ENCODE measurements at places on chromosomes 7 and 10.
A peak's percentile ranks its signal among the peaks of the same experiment; 100 is the strongest.

GRCh38 chr7:1562597-1563051, 6.6 kb upstream of the TMEM184A start:
- no peak for DNase-seq

- DNase-seq: no peak
These were observed 138.1 kb downstream of the WDR11 start for GRCh38 chr10:120989279-120989678.

DNA sequence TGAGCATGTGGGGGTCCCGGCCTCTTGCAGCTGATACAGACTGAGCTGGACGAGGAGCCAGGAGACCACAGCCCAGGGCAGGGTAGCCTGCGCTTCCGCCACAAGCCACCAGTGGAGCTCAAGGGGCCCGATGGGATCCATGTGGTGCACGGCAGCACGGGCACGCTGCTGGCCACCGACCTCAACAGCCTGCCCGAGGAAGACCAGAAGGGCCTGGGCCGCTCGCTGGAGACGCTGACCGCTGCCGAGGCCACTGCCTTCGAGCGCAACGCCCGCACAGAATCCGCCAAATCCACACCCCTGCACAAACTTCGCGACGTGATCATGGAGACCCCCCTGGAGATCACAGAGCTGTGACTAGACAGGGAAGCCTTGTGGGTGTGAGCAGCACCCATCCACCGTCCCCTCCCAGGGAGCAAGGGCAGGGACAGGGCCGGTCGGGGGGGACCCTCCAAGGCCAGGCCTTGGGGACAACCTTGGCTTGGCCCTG, 36.1 kb downstream of the PSAP start:
- no peak for DNase-seq

GRCh38 chr10:122390271-122390670, 15.8 kb downstream of the PLEKHA1 start:
- DNase-seq: no peak

- DNase-seq: no peak
These were observed 177.1 kb upstream of the SVIL start for GRCh38 chr10:29811751-29812427.

GRCh38 chr10:61733358-61733940, 70.7 kb downstream of the CABCOCO1 start:
- DNase-seq: no peak

- no peak for DNase-seq
These were observed 60.5 kb downstream of the YKT6 start for GRCh38 chr7:44261240-44261639.

DNA sequence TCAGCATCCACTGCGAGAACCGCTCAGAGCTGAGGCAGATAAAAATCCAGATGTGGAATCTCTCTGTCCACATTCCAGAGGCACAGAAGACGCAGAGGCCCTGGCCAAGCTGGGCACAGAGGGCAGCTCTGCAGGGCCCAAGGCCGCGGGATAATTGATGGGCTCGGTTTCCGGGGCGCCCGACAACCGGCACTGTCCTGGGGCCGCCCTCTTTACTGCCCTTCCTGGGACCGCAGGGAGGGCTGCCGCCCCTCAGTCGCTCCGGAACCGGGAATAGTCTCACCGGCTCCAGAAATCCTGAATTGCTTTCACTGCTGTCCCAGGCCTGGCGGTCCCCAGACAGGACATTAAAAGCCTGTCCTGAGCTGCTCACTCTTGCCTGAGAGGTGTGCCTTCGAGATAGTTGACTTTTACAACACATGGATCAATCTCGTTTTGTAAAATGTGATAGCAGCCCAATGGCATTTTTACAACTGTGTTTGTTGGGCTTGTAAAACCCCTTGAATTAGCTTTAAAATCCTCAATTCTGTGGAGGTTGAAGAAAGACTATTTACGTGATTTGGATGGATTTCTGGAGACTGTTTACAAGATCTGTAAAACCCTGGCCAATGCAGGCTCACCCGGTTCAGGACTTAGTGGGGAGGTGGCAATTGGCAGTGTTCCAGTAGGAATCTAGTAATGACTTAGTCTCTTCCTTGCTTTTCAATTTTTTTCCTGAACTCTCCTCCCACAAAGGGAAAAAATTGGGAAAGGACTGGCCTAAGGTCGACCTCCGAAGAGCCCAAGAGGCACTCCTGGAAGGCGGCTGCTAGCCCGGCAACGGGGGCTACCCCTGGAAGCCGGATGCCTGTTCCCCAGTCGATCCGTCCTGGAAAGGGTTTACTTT, 1.4 kb upstream of the HOXA6 start:
- DNase-seq: peak; percentile 56

GRCh38 chr10:84314275-84314674, 14.1 kb upstream of the CCSER2 start:
- no peak for DNase-seq

- no peak for DNase-seq
These were observed 43.1 kb upstream of the GATAD1 start for GRCh38 chr7:92404170-92404614.

GRCh38 chr7:50863053-50863452, 80.4 kb upstream of the GRB10 start:
- DNase-seq: no peak

DNA sequence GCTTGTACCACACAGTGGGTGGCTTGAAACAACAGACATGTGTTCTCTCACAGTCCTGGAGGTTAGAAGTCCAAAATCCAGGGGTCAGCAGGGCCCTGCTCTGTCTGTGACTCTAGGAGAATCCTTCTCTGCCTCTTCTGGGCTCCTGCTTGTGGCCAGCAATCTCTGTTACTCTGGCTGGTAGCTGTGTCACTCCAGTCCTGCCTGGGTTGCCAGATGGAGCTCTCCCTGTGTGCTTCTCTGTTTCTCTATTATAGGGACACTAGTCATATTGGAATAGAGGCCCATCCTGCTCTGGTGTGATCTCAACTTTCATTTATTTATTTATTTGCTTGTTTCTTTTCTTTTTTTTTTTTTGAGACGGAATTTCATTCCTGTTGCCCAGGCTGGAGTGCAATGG, 276.6 kb upstream of the GALNT17 start:
- no peak for DNase-seq

DNA sequence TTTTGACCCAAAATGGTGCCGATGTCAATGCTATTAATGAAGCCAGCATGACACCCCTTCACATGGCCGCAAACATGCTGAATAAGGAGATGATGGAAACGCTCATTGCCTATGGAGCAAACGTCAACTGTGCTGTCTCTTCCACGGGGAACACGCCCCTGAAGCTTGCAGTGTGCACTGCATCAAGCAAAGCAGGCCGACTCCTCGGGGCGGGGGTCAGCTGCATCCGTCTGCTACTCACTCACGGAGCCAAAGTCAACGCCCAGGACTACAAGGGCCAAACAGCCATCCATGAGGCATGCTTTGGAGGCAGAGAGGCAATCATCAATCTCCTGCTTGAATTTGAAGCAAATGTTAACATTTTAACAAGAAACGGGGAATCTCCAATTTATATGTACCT, 4.5 kb downstream of the ANKRD61 start:
- DNase-seq: no peak

GRCh38 chr10:21634599-21635365, 100.8 kb downstream of the MLLT10 start:
- no peak for DNase-seq

GRCh38 chr10:93280121-93280698, 201.9 kb downstream of the MYOF start:
- no peak for DNase-seq

GRCh38 chr10:22476601-22477321, 131.5 kb downstream of the SPAG6 start:
- no peak for DNase-seq

DNA sequence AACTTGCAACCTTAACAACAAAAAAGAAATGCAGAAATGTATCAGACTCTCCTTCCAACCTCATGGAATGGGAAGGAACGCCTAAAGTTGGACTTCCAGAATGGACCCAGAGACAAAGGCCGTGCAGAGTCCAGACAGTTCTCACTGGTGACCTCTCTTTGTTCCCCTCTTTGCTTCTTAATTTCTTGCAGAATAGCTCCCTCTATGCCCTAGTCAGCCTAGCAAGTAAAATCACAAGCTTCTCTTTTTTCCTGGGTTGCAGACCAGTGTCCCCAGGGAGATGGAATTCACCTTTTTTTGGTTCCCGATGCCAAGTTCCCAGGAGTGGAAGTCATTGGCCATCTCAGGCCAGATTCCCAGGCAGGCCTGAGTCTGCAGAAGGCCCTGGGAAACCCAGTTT, 278.0 kb downstream of the CCSER2 start:
- DNase-seq: no peak

- DNase-seq: no peak
These were observed 15.2 kb downstream of the MDH2 start for GRCh38 chr7:76063114-76063513.

- no peak for DNase-seq
These were observed 202.2 kb upstream of the ETV1 start for GRCh38 chr7:14191686-14192098.

- no peak for DNase-seq
These were observed 314.9 kb upstream of the NPVF start for GRCh38 chr7:25543210-25543609.

DNA sequence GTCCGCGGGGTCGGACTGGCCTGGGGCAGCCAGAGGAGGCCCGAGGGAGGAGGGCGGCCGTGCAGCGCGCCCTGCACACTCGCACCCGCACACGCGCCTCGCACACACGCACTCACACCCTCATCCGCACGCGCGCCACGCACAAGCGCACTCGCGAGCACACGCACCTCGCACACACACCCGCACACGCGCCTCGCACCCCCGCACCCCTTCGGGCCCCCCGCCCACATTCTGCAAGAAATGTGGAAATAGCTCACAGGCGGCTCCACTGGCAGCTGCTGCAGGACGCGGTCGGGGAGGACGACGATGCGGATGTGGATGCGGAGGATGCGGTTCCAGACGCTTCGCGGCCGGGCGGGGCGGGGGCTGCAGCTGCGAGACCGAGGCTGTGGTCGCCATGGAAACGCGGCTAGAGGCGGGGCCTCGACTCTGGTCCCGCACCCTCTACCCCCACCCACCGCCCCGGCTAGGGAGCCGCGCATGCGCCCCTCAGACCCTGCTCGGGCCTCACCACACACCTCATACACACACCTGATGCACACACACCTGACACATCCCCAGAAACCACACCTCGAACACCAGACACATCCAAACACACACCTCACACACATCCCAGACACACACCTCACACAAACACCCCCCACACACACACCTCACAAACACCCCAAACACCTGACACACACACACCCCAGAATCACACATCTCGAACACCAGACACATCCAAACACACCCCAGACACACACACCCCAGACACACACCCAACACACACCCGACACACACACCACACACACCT, at the start of gene CALY:
CALY (minus strand) TSS at position 320 of the 793 bp plus-strand sequence. CDS start 7,907 bp downstream, outside the sequence.
- DNase-seq: peak; percentile 66

- no peak for DNase-seq
These were observed 297.8 kb downstream of the ELMO1 start for GRCh38 chr7:37150856-37151255.

DNA sequence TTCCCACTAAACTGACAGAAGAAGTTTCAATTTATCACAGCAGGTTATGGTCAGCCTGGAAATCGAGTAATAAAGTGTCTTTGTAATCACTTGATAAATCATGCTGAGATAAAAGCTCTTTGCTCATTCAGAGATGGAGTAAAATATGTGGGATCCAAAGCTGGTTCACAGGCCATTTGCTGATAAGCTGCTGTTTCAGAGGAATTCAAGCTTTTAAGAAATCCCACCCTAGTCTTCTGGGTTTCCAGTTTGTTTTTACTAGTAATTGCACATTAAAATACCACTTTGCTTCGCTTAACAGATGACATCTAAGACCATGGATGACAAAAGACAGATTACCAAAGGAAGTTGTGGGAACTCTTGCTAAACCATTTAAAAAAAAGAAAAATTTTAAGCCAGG, 37.4 kb upstream of the CDK6 start:
- no peak for DNase-seq

GRCh38 chr7:38154278-38154677, 23.8 kb upstream of the STARD3NL start:
- DNase-seq: no peak

GRCh38 chr10:3928078-3928477, 143.1 kb upstream of the KLF6 start:
- DNase-seq: no peak

GRCh38 chr10:48526011-48526821, 78.7 kb downstream of the ARHGAP22 start:
- peak; percentile 34 for DNase-seq

DNA sequence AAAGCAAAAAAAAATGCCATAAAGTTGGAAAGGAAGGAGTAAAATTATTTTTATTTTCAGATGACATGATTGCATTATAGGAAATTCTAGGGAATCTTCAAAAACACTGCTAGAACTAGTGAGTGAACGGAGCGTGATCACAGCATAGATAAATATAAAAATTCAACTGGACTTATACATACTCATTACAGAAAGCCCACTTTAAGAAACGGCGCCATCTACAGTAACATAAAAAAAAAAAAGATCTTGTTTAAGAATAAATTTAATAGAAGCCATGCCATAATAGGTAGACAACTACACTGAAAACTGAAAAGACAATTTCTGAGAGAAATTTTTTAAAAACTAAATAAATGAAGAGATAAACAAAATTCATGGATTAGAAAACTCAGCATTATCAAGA, 623.1 kb upstream of the MGMT start:
- DNase-seq: no peak

DNA sequence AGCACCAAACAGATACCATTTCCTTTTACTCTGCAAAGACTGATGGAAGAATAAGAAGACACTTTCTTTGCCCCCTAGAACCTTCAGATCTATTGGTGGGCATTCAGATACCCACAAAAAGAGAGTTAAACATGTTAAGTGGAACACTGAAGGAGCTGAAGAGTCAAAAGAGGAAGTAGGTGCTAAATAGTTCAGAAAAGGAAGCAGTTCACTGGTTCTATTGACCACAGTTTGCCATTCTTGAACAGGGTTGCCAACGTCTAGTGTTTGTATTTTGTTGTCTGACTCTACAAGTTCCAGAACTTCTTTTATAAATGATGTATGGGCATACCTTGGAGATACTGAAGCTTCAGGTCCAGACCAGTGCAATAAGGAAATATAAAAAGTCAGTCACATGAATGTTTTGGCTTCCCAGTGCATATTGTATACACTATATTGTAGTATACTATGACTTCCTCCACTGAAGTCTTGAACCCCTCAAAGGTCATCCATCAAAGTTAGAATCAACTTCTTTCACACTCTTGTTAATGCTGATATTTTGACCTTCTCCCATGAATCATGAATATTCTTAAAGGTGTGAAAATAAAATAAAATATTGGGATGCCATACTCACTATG, 47.5 kb upstream of the AGR3 start:
- DNase-seq: no peak

Data from sciatic nerve (tissue), 2 donors.